CD14-positive monocyte (primary cell): ENCODE measurements at places on chromosomes 16 and 17. TPM values are rescaled to one million over a fixed set of nuclear protein-coding genes. Genes with fewer than 3 reads are reported as not detected.

Gene FZD2
- polyA plus RNA-seq: 7.2 TPM

Gene OR4D1
- 0.01 and 0.03 TPM in 2 replicates for polyA plus RNA-seq

Gene ABCC11
- not detected for polyA plus RNA-seq

Gene GGA2
- 37.5 TPM for polyA plus RNA-seq

Gene KRT39
- not detected for polyA plus RNA-seq

Gene SHBG
- polyA plus RNA-seq: 0.13 and 0.43 TPM in 2 replicates

Gene PLA2G10
- not detected for polyA plus RNA-seq

Gene KRTAP2-1
- not detected for polyA plus RNA-seq

- H3K4me1 ChIP-seq: no peaks in the 10 kb centered on the region
- H3K27me3 ChIP-seq: no peaks in the 10 kb centered on the region
- no peak overlapping the region for H3K27ac ChIP-seq
- DNase-seq: no peak
- H3K4me3 ChIP-seq: no peak overlapping the region
- no peaks in the 10 kb centered on the region for H3K36me3 ChIP-seq
Observed at GRCh38 chr17:31294820-31295488, 2.1 kb downstream of the OMG start.

DNA sequence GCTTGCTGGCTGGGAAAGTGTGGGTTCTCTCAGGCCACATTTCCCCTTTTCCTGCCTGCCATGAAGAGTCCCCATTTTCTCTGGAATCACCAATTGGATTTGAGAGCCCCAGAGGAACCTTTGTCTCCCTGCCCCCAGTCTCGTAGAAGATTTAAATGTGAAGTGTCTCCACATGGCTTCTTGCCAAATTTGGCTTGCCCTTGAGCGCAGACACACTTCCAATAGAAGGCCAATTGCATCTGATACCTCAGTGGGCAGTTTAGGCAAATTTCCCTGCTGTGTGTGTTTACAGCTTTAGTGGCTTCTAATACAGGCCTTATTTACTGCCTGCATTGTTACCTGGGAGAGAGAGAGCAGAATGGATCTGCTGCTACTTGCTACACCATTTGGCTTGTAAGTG, 29.7 kb downstream of the CDK5R1 start:
- H3K4me3 ChIP-seq: no peak overlapping the region
- H3K27ac ChIP-seq: no peak overlapping the region
- peaks cover 19% of the 10 kb centered on the region for H3K4me1 ChIP-seq
- DNase-seq: no peak
- no peaks in the 10 kb centered on the region for H3K36me3 ChIP-seq

DNA sequence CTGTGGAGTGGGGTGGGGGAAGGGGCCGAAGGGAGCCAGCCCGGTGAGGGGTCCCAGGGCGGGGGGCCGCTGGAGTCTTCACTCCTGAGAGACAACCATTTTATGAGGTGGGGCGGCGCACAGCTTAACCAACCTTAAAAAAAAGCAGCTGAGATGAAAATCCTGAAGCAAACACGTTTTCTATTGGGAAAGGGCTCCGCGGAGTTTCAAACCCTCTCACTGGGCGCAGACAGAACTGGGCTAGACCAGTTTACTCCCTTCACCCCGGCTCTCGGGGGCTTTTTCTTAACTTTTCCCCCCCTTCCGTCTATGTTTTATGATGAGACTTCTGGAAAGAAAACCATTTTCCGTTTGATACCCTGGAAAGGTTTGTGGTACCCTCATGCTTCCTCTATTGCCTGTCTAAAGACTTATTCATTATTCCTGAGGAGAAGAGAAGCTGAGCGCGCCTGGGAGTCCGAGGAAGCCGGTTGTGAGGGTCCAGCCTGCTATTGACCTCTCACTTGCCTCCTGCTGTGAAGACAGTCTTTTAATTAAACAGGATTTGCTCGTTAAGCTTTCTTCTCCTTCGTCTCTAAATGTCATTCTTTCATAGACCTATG, 482 bp upstream of the SSH2 start:
- H3K36me3 ChIP-seq: no peaks in the 10 kb centered on the region
- H3K27me3 ChIP-seq: no peaks in the 10 kb centered on the region
- H3K4me1 ChIP-seq: peaks cover 23% of the 10 kb centered on the region
- DNase-seq: peak; percentile 18
- peak overlapping the region; percentile 95 for H3K27ac ChIP-seq

DNA sequence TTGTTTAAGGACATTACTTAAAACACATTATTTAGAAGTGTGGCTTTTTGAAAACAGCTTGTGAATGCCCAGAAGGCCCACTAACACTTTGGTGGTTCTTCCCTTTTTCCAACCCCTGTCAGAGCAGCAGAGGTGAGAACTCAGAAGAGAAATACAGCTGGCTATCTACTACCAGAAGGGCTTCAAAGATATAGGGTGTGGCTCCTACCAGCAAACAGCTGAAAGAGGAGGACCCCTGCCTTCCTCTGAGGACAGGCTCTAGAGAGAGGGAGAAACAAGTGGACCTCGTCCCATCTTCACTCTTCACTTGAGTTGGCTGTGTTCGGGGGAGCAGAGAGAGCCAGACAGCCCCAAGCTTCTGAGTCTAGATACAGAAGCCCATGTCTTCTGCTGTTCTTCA, 6.9 kb upstream of the RAPGEFL1 start:
- H3K4me3 ChIP-seq: no peak overlapping the region
- no peaks in the 10 kb centered on the region for H3K27me3 ChIP-seq
- H3K36me3 ChIP-seq: peaks cover 75% of the 10 kb centered on the region
- DNase-seq: no peak

GRCh38 chr17:47720754-47721533, 12.1 kb upstream of the TBX21 start:
- no peaks in the 10 kb centered on the region for H3K36me3 ChIP-seq
- peaks cover 5% of the 10 kb centered on the region for H3K4me1 ChIP-seq
- DNase-seq: peak; percentile 47

GRCh38 chr17:6110592-6110991, 40.4 kb downstream of the WSCD1 start:
- DNase-seq: no peak
- H3K4me1 ChIP-seq: no peaks in the 10 kb centered on the region
- H3K27me3 ChIP-seq: no peaks in the 10 kb centered on the region

- no peak for DNase-seq
- no peak overlapping the region for H3K4me3 ChIP-seq
- no peaks in the 10 kb centered on the region for H3K27me3 ChIP-seq
- no peaks in the 10 kb centered on the region for H3K36me3 ChIP-seq
- no peak overlapping the region for H3K27ac ChIP-seq
Observed at GRCh38 chr16:63653044-63653839, 1468.6 kb downstream of the CDH11 start.

- H3K4me3 ChIP-seq: no peak overlapping the region
- H3K27me3 ChIP-seq: no peaks in the 10 kb centered on the region
- no peak overlapping the region for H3K27ac ChIP-seq
- no peaks in the 10 kb centered on the region for H3K36me3 ChIP-seq
- no peak for DNase-seq
Observed at GRCh38 chr17:57174591-57174990, 81.7 kb upstream of the MSI2 start.

GRCh38 chr16:88078111-88078775, 127.0 kb downstream of the BANP start:
- no peak overlapping the region for H3K27ac ChIP-seq
- DNase-seq: no peak
- peaks cover 31% of the 10 kb centered on the region for H3K36me3 ChIP-seq
- H3K4me1 ChIP-seq: no peaks in the 10 kb centered on the region

GRCh38 chr16:3612510-3613466, 1.4 kb upstream of the SLX4 start:
- peak overlapping the region; percentile 70 for H3K27ac ChIP-seq
- H3K36me3 ChIP-seq: peaks cover 15% of the 10 kb centered on the region
- no peaks in the 10 kb centered on the region for H3K27me3 ChIP-seq

DNA sequence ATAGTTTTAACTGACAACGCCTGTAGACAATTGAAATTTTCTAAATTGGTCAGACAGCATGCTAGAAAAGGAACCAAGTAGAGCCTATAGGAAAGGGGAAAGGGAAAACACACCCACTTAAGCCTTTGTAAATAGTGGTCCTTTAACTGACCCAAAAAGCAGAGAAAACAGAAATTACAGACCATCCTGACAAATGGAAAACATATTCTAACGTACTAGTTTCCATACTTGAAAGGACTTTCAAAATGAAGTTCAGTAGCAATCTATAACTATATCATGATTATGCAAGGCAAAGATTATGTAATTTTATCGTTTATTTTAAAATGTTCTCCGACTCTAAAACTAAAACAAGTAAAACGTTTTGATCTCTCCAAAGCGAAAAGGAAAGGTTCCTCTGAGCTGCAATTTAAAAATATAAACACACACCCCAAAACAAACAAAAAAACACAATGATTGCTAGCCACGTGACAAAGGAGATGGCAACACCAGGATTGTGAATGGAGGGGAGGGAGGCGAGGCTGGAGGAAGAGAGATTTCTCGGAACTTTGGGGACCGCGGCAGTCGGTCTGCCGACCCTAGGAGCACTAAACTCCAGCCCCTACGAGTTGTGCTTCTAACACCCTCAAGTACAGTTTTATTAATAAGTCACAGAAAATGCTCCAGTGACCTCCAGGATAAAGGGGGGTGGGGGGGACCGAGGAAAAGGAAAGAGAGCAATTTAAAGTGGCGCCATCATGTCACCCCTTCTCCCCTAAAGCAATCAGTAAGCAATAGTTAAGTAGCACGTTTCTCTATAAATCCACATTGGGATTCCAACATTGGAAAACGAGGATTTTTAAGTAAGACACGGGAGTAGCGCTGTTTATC, 1.7 kb downstream of the KANSL1 start:
- peak; percentile 52 for DNase-seq
- peak overlapping the region; percentile 92 for H3K27ac ChIP-seq

- no peak overlapping the region for H3K27ac ChIP-seq
- peak; percentile 70 for DNase-seq
- peaks cover 20% of the 10 kb centered on the region for H3K4me1 ChIP-seq
- H3K4me3 ChIP-seq: peak overlapping the region; percentile 28
- peaks cover 3% of the 10 kb centered on the region for H3K27me3 ChIP-seq
Observed at GRCh38 chr17:81097134-81097942, 62.4 kb downstream of the BAIAP2 start.

GRCh38 chr17:40597156-40597555, 31.9 kb upstream of the CCR7 start:
- H3K27me3 ChIP-seq: no peaks in the 10 kb centered on the region
- H3K27ac ChIP-seq: no peak overlapping the region
- DNase-seq: no peak
- peaks cover 11% of the 10 kb centered on the region for H3K4me1 ChIP-seq

- H3K27me3 ChIP-seq: no peaks in the 10 kb centered on the region
- H3K4me3 ChIP-seq: peak overlapping the region; percentile 85
- peaks cover 37% of the 10 kb centered on the region for H3K4me1 ChIP-seq
- peaks cover 2% of the 10 kb centered on the region for H3K36me3 ChIP-seq
- no peak overlapping the region for H3K27ac ChIP-seq
Observed at GRCh38 chr16:87392821-87393679, 914 bp downstream of the MAP1LC3B start.

DNA sequence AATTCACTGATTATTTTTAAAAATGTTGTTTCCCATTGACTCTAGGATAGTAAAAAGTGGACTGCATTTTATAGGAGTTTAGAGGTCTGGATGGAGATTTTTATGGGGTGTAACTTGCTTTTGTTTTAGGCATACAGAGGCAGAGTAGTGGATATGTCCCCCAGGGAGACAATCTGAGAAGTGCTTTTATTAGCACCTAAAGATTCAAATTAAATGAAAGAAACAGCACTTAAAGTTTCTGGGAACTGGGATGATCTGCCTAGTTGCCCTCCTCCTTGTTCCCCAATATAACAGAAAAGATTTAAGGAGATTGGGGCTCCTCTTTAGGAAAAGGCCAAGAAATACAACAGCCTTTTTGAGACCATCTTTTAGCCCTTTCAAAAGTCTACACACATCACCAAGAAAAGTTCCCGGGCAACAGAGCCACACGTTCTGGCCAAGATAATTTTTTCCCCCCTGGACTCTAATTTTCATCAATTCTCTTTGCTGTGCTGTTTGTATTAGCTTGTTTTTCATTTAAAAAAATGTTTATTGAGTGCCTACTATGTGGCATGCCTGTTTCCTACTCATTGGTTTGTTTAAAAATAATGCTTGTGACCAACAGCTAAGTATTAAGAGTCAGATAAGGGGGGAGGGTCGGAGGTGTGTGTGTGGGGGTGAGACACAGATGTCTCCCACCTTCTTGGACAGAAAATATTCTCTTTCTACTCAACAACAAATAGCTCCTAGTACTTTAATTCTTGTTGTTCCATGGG, 2.5 kb upstream of the IGF2BP1 start:
- no peak overlapping the region for H3K27ac ChIP-seq
- H3K36me3 ChIP-seq: no peaks in the 10 kb centered on the region

- no peaks in the 10 kb centered on the region for H3K4me1 ChIP-seq
- H3K36me3 ChIP-seq: no peaks in the 10 kb centered on the region
- H3K27ac ChIP-seq: no peak overlapping the region
Observed at GRCh38 chr16:10080051-10080772, 102.0 kb downstream of the GRIN2A start.
